Kasumi-1 (cell line): ENCODE measurements at places on chromosomes 4 and X.
A peak's percentile ranks its signal among the peaks of the same experiment; 100 is the strongest.

GRCh38 chrX:41085878-41086626, 807 bp downstream of the USP9X start:
- DNase-seq, result peak; percentile 19

- no peak for DNase-seq
Observed at GRCh38 chr4:1793940-1794808, 1.1 kb downstream of the FGFR3 start.

DNA sequence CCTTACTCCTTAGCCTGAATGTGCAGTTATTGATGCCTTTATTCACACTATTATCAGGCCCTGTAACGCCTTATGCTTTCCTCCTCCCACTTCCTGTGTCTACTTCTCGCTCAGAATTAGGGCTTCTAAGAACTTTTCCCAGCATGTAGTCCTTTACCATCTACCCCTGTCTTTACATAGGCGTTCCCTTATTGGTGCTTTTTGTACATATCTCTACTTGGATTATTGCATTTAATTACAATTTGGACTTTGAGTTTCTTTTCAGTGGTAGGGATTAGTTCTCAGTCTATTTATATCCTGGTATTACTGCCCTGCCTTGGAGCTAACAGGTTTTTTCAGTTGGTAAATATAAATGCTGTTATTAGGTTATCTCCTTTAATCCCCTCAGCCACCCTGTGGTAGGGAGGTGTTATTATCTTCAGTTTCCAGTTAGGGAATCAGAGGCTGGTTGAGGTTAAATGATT, 84.0 kb downstream of the RBPJ start:
- DNase-seq, result peak; percentile 29

DNA sequence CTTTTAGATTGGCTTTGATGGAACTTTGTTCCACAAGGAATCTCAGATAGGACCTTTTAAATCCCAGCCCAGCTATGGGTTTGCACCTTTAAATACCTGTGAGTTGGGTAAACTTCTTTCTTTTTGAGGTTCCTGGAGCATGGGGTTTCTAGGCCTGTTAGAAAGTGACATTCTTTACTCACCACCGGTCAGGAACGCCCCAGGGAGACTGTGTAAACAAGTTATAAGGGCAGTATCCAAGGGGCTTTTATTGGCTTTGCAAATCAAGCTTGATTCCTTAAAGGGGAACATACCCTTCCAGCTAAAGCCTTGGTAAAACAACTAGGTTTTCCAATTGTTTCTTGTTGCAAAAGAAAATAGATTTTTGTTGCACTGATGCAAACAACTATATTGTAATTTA, 93.4 kb downstream of the TENT5D start:
- DNase-seq, result no peak

GRCh38 chr4:52045028-52045427, 6.1 kb upstream of the SPATA18 start:
- DNase-seq, result no peak

DNA sequence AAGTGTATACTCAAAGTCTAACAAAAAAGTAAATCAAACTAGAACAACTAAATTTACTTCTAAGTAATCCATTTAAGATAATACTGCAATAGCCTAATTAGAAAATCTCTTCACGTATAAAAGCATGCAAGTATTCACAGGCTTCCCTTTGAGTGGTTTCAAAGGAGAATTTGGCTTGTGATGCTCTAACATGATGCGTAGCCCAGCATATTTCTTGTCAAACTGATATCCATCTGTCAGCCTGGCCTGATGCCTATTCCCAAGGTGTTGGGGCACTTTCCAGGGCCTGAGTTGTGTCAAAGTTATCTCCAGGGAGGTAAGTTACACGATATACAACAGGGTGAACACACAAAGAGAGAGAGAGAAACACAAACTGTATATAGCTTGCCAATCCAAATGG, 287.0 kb upstream of the MAGEB18 start:
- no peak for DNase-seq

GRCh38 chr4:140102421-140102820, 51.6 kb downstream of the MAML3 start:
- peak; percentile 43 for DNase-seq

DNA sequence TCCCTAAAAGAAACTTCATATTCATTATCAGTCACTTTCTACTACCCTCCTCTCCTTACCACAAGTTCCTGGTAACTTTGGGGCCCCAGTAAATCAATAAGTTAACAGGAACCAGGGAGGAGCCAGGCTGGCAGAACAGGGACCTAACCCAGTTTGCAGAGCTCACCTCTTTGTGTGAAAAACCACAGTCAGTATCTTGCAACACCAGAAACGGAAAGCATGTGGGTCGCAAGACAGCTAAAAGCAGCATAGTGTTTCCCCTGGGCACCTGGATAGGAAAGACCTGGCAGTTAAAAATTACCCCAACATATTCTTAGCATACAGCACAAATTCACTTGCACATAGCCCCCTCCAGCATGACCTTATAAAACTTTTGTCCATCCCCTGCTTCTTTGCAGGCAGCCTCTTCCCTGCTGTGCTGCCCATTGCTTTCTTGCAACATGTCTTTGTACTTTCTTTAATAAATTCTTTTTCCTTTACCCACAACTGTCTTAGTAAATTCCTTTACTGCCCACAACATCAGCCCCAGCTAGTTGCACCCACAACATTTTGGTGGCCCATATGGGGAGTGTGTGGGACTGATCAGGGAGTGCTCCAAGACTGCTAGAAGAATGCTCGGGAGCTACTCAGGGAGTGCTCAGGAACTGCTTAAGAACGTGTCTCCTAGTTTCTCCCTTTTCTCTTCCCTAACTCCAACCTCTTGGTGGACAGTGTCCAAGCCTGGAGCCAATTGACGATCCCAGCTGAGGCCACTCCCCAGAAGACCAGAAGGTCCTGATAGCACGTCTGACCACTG, 83.4 kb downstream of the MSN start:
- DNase-seq, result peak; percentile 89

- DNase-seq, result no peak
Observed at GRCh38 chrX:148580016-148580415, 79.6 kb downstream of the AFF2 start.

- DNase-seq, result no peak
Observed at GRCh38 chrX:18537524-18537923, 112.1 kb downstream of the CDKL5 start.

DNA sequence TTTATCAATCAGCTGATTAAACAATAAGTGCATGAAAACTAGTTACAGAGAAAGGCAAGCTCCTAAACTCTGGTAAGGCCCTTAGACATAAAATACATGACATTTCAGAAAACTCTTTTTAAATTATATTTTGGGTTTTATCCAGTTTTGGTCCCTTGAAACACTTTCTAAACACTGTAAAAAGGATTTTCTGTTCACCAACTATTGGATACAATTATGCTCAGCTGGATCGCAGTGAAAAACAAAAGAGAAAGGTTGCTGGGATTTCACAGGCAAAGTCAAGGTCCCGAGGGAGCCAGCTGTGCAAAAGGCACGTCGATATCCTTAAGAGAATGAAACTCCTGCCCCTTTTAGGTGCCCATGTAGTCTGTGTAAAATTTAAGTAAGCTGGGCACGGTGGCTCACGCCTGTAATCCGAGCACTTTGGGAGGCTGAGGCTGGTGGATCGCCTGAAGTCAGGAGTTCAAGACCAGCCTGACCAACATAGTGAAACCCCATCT, 1018.4 kb upstream of the INTU start:
- DNase-seq, result no peak

- no peak for DNase-seq
Observed at GRCh38 chr4:11799196-11799595, 370.5 kb upstream of the HS3ST1 start.

GRCh38 chrX:52082578-52082977, 13.6 kb upstream of the MAGED4B start:
- no peak for DNase-seq

GRCh38 chr4:156553659-156554058, 417.9 kb downstream of the PDGFC start:
- DNase-seq, result peak; percentile 56

GRCh38 chr4:153154007-153154975, 50.0 kb upstream of the TRIM2 start:
- DNase-seq, result peak; percentile 20

DNA sequence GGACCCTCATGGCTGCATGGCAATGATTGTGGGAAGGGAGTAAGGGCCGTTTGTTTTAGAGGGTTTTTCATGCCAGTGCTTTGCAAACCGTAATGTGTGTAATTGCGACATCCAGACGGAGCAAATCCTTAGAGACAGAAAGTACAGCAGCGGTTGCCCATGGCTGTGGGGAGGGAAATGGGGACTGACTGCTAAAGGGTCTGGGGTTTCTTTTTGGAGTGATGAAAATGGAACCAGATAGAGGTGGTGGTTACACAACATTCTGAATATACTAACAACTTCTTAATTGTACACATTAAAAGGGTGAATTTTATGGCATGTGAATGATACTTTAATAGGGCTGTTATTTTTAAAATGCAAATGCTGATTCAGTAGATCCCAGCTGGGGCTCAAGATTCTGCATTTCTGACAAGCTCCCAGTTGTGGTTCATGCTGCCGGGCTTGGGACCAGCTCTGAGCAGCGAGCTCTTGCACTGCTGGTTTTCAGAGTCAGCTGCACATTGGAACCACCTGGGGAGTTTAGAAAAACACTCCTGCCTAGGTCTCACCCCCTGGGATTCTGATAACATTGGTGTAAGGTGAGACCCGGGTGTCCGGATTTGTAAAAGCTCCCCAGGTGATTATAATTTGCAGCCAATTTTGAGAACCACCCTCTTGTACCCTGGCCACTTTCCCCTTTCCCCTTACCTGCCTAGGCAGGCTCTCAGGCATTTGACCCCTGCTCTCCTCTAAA, 47.7 kb downstream of the PRPS1 start:
- peak; percentile 57 for DNase-seq

- DNase-seq, result no peak
Observed at GRCh38 chrX:53160297-53160983, 64.6 kb downstream of the KDM5C start.

DNA sequence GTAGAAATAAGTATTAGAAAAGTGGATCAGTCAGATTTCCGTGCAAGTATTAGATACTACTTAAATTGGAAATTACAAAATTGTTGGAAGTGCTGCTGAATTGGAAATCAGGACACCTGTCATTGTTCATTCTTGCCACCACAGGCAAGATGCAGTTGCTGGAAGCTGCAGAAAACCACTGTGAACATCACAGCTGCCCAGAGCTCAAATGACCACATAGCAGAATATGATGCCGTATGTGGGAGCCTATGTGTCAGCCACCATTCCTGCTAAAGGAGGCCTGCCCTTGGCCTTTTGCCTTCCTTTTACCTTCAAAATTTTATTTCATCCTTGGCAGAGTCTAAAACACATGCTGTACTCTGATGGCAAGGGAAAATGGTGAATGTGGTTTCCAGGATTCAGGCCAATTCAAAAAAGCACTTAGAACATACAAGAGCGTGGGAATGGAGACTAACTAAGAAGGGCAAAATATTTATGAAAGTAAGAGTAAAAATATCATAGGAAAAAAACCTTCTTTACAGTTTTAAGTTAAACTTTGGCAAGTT, 1005.5 kb upstream of the GRID2 start:
- DNase-seq, result no peak

GRCh38 chr4:183255487-183255886, 64.6 kb downstream of the CLDN22 start:
- no peak for DNase-seq

DNA sequence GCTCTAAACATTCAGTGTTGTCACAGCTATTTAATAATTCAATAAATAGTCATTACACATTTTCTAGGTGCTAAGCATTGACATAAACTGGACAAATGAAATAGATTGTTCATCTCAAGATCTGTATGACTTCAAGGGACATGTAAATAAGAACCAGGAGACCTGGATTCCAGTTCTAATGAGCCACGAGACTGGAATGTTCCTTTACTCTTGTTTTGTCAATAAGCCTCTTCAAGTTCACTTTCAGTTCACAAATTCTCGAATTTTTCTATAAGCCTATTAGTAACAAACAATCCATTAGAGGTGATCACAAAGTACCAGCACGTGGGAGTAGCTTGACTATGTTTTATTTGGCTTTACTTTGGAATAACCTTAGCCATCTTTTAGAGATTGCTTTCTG, 514.0 kb upstream of the SMIM31 start:
- DNase-seq, result no peak

DNA sequence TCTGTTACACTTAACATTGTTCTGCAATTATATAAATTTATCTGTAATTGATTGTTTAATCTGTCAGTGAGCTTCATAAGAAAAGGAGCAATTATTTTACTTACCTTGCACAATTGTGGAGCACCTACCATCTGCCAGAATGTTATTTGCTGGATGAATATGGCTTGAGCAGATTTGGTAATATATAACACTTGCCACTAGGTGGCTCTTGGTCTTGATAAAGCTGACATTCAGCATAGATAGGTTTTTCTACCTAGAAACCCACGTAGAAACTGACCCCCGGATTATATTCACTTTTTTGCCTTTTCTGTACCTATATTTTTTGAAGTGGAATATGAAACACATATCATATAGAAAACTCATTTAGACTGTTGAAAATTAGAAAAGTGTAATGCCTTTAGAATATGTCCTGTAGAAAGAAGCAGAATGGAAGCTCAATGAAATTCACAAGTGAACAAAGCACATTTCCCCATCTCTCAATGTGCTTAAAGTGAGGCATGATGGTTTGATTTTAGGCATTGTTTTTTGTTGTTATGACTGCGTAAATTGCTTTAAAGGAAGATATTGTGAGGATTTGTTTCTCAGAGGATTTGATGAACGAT, 9.5 kb downstream of the RBPJ start:
- peak; percentile 73 for DNase-seq

DNA sequence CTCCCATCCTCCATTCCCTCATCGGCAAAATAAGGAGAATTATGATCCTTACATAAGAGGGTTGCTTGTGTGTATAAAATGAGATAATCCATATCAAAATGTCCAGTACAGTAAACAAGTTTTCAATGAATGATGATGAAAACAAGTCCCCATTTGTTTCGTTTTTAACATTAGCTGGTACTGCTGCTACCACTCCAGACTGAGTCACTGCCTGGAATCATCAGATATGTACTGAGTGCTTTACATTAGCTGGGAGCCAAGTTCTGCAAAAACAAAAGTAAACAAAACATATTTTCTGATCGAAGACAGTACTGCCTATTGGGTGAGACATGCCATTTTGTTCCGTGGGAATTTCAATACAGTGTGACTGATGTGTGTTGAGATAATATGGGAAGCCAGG, 123.2 kb upstream of the IGFBP7 start:
- DNase-seq, result no peak

GRCh38 chrX:130100180-130100579, 10.1 kb downstream of the ELF4 start:
- no peak for DNase-seq

DNA sequence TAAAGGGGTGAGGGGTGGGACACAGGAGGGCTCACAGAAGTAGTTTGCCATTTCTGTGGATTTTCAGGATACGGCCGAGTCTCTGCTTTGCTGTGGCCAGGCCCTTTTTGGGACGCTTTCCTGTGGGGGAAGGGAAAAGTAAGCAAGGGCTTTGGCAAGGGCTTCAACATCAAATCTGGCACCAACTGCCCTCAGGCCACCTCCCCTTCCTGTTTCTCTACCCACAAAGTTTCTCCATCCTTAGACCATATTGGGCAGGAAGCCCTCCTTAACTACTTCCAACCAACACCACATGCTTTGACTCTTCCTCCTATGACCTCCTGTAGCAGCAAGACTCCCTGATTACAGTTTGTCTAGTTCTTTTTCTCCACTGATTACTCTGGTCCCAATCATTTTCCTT, 105.1 kb downstream of the PHF8 start:
- peak; percentile 83 for DNase-seq
